ENCODE measurements at places on chromosomes 7 and 10.
A peak's percentile ranks its signal among the peaks of the same experiment; 100 is the strongest.

DNA sequence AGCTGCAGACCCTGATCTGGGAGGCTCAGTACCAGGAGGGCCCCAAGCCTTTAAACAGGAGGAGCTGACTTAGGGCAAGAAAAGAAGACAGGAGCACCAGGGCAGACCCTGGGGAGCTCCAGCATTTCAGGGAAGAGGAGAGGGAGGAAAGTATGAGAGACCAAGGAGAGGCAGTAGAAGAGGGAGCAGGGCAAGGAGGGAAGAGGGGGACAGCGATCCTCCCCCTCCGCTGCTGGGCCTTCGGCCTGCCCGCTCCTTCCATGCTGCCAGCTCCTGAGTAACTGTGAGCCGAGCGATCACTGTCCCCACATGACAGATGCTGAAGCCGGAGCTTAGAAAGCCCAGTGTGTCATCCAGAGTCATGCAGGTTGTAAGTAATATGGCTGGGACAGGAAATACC, 65.9 kb downstream of the ALOX5 start:
- DNase-seq = no peak

GRCh38 chr10:91930939-91931338, 7.4 kb downstream of the BTAF1 start:
- DNase-seq = no peak

DNA sequence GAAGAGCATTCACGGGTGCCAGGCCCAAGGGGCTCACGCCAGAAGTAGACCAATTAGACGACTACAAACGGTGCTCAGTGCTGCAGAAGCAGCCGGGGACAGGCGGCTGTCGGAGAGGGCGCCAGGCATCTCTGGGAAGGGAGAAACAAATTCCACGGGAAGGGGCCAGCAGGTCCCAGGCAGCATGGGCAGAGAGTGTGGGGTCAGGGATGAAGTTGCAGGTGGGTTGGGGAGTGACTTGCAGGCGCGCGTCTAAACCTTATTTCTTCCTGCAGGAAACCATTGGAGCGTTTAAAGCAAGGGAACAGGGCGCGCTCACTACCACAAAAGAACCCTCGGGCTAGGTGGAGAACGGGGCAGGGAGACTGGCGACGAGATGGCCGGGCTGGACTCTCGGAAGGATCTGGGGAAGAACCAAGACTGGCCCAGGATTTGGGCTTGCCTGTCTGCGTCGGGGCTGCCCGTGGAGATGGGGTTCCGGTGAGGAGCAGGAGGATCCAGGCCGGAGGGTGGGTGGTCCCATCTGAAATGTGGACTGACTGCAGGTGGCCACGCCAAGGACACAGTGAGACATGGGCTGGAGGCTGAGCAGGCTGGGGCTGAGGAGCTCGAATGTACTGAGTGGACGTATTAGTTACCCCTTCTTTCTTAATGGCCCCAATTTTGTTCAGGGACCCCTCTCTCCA, 116.3 kb upstream of the DIP2C start:
- DNase-seq = no peak

GRCh38 chr10:86411281-86411841, 44.8 kb upstream of the GRID1 start:
- DNase-seq = no peak

DNA sequence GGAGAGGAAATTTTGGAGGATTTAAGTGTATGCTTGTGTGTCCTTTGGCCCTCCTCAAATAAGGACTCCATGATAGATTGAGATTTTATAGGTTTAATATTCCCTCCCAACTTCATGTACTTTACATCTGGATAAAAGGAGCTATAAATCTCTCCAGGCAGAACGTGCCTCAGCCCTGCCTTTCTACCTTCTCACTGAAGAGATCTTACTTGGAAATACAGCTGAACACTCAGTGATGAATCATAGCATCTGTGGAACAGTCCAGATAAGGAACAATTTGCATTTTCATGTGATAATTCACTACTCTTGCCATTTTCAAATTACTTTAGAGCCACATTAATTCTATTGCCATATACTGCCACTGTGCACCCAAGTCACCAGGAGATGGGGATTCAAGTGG, 364.6 kb upstream of the PODXL start:
- no peak for DNase-seq

DNA sequence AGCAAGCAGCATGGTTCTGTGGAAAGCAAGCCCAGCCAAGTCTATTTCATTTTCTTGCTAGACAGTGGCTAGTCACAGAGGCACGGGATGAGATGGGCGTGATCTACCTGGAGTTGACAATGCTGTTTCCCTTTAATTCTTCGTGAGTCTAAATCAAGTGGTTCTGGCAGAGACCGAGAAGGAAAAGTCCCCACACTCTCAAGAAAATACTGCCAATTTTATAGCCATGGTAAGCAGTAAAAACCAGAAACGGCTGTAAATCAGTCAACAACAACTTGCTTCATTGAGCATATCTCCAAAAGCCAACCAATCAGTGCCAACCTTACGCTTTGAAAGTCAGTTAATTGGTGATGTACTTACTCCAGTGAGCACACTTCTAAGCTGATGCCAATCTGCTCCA, 223.4 kb downstream of the SEC23IP start:
- DNase-seq = peak; percentile 31

- DNase-seq = no peak
Observed at GRCh38 chr7:51007551-51008505, 225.1 kb upstream of the GRB10 start.

GRCh38 chr10:100888957-100889356, 23.8 kb upstream of the SLF2 start:
- no peak for DNase-seq
